Inflammatory macrophage (primary cell): ENCODE measurements at places on chromosomes 1 and 21.

DNA sequence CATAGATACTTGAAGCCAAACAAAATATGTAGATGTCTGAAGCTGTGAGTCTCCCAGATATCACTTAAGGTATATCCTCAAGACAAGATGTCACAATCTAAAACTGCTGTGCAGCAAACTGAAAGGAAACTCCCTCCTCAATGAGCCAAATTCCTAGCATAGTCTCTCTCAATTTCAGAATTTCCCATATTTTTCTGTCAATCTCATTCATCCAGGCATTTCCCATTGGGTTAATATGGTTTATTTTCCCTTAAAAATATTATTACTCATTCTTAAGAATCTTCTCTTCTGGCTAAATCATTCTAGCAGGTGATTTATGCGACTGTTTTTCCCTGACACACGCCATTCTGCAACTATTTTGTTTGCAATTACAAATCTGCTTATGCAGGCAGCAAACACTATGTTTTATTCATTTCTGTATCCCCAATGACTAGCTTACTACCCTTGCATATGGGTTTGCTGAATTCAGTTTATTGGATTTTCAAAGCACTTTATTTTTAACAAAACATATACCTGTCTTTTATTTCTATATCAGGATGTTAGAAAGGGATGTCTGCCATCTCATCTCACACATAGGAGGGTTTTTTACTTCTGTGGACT is 69.9 kb downstream of the TNFSF4 start:
- DNase-seq = no peak

DNA sequence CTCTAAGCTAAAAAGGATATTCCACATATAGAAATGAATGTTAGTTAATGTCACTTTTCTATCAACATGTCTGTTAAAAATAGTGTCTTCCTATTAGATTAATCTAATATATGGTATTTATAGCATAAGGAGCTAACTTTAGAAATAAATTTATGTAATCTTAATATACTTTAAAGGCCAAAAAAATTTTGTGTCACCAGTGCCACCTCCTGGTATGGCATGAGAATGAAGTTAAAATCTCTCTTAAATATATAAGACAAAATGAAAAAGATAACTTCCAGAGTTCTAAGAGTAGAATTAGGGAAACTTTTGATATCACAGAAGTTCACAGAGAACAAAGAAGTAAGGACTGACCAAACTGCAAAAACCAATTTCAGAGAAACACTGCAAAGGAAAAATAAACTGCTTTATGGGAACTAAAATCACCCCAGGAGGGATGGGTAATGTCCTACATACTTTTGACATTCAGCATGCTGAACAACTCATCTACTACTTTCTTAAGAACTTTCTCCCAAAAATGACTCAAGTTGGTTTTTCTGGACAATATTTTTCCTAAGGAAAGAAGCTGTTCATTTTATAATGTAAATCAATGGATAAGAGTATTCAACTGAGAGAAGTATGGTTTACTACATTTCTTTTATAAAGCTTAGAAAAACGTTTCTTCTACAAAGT is 82.8 kb downstream of the TRIM33 start:
- peak; percentile 25 for DNase-seq

GRCh38 chr21:19197950-19198349 is 794.4 kb upstream of the TMPRSS15 start:
- DNase-seq = no peak

DNA sequence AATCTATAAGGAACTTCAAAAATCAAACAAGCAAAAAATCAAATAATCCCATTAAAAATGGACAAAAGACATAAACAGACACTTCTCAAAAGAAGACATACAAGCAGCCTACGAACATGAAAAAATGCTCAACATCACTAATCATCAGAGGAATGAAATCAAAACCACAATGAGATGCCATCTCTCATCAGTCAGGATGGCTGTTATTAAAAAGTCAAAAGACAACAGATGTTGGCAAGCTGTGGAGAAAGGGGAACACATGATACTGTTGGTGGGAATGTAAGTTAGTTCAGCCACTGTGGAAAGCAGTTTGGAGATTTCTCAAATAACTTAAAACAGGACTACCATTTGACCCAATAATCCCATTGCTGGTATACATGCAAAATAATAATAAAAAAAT is 226.4 kb downstream of the S1PR1 start:
- no peak for DNase-seq

DNA sequence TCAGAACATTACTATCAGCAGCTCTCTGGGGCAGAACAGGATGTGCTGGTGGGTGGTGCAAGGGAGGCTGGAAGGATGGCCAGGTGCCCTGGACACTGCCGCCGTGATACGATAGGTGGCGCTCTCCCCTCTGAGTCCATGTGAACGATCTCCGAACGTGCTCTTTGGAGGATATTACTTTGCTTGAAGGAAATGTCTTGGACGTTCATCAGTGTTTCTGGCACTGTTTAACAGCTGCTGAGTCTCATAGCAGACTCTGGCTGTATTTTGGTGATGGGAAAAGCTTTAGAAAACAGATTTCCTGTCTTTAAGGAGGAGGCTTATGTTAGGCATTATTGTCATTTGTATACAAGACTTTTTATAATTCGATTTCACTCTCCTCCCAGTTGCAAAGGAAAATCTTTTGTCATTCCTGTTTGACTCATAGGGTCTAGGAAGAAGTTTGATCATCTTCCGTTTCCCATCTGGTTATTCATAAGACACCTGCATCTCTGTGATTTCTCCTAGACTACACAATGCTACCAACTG is 386.2 kb upstream of the ADGRL2 start:
- peak; percentile 16 for DNase-seq

DNA sequence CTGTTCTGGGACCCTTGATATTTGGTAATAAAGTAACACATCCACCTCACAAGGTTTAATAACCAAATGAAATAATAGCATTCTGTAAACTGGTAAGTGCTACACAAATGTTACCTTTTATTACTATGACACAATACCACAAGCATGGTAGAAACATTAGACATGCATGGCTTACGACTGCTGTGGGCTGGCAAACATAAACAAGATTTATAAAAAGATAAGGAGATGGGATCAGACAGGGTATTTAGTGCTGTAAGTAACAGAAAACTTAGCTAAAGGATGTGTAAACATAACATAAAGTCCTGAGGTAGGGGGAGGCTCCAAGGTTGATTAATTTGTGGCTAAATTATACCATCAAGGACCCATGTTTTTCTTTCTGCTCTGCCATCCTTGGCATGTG is 212.6 kb downstream of the BARHL2 start:
- no peak for DNase-seq
